ENCODE measurements at places on chromosomes 12 and 14.

DNA sequence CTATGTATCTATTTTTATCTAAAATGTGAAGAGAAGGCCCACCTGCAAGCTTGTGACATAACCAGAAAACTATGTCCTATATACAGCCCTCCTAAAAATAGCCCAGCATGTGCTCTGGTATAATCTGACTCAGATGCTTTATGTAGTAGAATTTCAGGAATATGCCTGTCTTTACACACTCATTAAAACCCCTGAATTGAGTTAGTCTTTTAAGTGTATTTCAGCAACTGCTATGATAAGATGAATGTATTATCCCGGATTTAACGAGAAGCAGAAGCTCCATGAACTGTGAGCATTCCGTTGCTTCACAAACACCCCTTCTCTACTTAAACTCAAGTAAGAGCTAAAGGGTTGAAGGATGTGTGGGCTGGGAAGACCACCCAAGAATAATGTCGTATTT, 89.9 kb upstream of the PRICKLE1 start:
- DNase-seq, result no peak

DNA sequence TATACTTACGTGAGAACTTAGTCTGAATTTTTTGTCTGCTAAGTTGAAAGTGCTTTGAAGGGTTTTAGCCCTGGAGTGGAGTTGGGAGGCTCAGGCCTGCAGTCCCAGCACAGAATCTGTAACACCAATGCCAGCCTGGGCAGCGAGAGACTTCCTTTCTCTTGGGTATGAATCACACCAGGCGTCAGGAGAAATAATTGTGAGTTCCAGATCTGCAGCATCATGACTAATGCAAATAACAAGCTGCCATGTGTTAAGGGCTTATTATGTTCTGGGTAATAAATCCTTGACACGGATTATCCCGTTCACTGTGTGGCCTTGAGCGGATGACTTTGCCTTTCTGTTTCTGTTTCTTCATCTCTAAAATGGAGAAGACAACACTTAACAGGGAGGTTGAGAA, 70.6 kb downstream of the B4GALNT3 start:
- DNase-seq, result no peak

GRCh38 chr12:77645966-77646598, 184.6 kb upstream of the NAV3 start:
- DNase-seq, result no peak

DNA sequence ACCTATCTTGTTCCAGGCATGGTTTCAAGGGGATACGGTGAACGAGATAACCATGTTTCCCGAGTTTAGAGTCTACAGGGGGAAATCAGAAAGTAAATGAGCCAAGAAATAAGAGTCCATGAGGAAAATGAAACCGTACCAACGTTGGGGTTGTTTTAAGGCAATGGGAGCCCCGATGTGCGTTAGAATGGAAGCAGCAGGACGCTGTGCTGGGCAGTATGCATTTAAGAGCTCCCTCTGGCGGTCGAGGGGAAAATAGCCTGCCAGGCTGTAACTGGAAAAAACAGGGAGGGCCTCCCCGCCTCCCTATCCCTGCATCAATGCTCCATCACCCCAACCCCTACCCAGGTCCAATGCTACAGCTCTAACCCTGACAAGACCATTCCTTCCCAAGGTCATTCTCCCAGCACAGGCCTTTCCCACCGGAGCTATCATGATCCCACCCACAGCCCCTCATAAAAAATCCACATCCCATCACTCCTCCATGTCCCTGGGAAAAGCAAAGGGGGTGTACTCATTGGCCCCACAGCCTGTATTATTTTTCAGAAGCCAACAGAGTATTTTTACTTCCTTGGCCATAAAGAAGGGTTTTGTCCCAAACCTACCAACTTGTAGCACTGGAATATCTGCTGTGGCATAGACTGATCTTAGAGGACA, 226.3 kb upstream of the NOS1 start:
- DNase-seq, result no peak

- no peak for DNase-seq
Measured at GRCh38 chr12:127987199-127987901, 279.6 kb upstream of the TMEM132C start.

DNA sequence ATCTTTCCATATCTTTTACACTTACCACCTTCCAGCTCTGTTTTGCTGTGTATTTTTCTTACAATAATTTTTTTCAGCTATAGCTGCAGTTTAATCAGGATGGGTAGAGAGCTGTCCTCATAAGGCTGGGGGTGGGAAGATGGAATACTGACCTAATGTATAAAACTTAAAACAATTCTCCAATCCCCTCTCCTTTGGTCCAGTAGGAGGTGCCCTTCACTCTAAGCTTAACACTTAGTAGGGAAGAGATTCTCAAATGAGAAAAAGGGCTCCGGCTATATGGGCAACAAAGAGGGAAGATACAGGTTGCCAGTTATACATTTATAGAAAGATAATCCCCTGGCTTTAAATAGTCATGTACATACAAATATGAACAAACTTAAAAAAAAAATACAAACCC, 2.8 kb downstream of the ORMDL2 start:
- DNase-seq, result no peak

DNA sequence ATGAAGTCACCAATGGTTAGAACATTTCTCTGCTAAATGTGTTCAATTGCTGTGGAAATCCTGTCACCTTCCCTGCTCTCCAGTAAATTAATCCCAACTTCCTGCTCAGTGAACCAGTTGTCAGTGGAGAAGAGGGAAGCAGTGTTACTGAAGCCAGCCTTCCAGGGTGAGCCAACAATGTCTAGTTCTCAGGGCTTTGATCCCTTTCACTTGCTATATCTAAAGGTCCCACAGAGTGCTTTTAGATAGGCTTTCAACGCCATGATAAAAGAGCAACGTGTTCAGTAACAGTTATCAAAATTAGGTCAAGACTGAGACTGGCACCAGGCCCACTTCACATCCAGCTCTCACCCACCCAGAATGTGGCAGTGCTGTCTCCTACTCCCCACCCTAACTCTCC, 139.7 kb downstream of the KCNH5 start:
- DNase-seq, result no peak

GRCh38 chr14:89767861-89768268, 186.7 kb downstream of the EFCAB11 start:
- DNase-seq, result peak; percentile 41

DNA sequence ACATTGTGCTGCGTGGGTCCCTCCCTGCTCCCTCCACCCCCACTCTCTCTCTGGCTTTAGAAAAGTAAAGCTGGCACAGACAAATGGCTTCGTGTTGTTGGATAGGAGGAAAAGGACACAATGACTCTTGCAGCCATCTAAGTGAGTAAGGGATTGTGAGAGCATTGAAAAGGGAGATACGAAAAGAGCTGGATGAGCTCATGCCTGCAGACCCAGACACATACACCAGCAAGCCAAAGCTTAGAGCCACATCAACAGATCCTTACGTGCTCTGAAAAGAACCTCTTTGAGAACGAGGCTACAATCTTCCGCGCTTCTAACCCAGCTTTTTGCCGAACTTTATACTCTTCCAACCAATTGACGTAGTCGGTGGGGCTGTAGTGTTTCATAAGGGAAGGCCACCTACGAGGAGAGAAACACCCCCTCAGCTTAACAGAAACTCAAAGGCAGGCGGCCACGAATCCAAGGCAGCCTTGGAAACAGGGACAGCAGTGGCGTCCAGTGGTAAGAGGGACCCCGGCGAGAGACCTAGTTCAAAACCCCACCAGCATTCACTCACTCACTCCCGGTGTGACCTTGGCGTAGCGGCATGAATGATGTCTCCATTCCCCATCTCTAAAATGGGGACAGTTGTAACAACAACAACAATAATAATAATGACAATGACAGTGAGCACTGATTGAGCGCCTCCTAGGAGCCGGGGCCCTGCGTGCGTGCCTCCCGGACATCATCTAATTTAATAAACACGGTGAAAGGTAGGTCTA, 1.1 kb downstream of the FBXO21 start:
- DNase-seq, result no peak

- DNase-seq, result no peak
Measured at GRCh38 chr12:120121766-120122293, 5.3 kb upstream of the RAB35 start.

DNA sequence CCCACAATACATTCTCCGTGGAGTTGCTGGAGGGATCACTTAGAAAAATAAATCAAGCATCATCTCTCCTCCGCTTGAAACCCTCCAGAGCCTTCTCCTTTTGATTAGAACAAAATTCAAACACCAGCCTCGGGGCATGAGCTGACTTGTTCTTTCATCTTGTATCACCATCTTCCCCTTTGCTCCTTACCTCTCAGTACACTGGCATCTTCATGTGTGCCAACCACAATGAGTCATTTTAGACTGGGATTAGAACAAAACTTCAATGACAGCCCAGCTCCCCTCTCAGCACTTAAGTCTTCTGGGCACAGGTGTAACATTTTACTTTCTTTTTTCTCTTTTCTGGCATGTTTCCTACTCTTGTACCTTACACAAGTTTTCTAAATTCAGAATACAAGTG, 1159.2 kb upstream of the TMEM132C start:
- no peak for DNase-seq

GRCh38 chr12:89230376-89231315, 121.7 kb downstream of the DUSP6 start:
- no peak for DNase-seq

GRCh38 chr12:65961190-65962035, 137.1 kb downstream of the HMGA2 start:
- no peak for DNase-seq

GRCh38 chr14:90844321-90844720, 28.1 kb upstream of the TTC7B start:
- DNase-seq, result no peak

DNA sequence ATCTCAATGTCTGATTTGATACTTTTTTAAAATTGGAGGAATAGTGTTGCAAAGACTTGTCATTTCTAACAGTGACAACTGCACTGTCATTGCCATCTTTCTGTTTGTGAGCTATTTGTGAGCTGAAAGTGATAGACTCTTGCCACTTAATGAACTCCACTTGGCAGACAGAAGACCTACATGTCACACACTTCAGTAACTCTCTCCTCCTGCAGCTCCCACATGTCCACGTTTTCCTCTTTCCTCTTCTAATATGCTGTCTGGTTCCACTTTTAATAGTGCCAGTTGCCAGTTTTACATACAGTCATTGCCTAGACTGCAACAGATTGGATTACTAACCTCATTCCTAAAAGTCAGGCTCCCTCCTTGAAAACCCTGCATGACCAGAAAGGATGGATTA, 121.5 kb downstream of the CAPZA3 start:
- no peak for DNase-seq

GRCh38 chr12:120870415-120870814, 33.7 kb downstream of the SPPL3 start:
- no peak for DNase-seq

GRCh38 chr12:49978125-49978524, 5.4 kb downstream of the AQP6 start:
- DNase-seq, result no peak

DNA sequence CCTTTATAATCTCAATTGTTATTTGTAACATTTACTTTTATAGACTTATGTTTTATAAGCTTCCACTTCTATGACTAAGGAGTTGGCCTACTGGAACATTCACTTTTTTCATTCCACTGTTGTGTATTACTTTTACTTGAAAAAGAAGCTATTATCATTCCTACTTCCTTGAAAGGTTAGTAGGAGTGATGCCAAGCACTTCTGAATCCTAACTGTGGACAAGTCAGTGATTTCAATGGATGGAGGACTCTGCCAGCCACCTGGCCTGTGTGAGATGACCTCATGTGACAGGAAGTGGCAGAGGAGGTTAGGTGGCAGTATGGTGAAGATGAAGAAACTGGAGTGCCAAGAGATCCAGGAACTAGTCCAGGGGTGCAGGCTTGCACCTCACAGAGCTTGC, 46.0 kb downstream of the TECPR2 start:
- DNase-seq, result no peak

DNA sequence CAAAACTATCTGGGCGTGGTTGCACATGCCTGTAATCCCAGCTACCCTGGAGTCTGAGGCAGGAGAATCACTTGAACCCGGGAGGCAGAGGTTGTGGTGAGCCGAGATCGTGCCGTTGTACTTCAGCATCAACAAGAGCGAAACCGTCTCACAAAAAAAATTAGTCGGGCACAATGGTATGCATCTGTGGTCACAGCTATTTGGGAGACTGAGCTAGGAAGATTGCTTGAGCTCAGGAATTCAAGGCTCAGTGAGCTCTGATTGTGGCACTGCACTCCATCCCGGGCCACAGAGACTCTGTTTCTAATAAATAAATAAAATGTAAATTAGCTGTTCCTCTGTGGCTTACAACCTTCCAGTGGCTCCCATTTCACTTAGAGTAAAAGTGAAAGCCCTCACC, 28.0 kb downstream of the RCOR1 start:
- no peak for DNase-seq

- DNase-seq, result no peak
Measured at GRCh38 chr12:20183563-20183962, 184.8 kb upstream of the PDE3A start.

DNA sequence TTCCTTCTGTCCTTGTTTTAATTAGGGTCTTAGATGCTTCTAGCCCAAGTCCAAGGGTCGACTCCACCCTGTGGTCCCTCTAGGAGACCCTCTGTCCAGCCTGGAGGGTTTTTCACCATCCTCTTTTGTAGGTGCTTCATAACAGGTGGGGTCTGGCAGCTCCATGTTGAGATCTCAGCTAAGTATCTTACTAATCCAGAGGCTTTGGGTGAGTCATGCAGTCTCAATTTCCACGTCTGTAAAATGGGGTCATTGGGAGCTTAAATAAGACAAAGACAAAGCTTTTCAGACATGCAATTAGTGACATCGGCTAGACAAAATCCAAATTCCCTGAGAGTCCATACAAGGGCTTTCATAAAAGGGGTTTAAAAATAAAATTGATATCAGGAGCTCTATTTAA, 3.2 kb downstream of the HSPB8 start:
- DNase-seq, result no peak
